ENCODE measurements at places on chromosomes 6 and 20. TPM values are rescaled to one million over a fixed set of nuclear protein-coding genes. Genes with fewer than 3 reads are reported as not detected.
A peak's percentile ranks its signal among the peaks of the same experiment; 100 is the strongest.

DNA sequence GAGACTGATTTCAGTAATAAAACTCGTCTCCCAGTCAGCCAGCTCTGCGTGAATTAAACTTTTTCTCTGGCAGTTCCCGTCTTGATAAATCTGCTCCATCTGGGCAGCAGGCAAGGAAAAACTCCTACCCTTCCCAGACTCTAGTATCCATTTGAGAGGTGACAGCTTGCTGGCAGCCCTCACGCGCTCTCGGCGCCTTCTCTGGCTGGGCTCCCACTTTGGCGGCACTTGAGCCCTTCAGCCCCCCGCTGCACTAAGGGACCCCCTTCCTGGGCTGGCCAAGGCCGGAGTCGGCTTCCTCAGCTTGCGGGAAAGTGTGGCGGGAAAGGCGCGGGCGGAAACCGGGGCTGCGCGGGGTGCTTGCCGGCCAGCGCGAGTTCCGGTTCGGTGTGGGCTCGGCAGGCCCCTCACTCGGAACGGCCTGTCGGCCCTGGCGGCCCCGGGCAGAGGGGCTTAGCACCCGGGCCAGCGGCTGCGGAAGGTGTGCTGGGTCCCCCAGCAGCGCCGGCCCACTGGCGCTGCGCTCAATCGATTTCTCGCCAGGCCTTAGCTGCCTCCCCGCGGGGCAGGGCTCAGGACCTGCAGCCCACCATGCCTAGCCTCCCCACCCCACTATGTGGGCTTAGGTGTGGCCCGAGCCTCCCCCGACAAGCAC lies 21.8 kb upstream of the GMPR start:
- peak; percentile 16 for DNase-seq

- DNase-seq, result no peak
Observed at GRCh38 chr6:21321076-21321475, 272.5 kb upstream of the SOX4 start.

DNA sequence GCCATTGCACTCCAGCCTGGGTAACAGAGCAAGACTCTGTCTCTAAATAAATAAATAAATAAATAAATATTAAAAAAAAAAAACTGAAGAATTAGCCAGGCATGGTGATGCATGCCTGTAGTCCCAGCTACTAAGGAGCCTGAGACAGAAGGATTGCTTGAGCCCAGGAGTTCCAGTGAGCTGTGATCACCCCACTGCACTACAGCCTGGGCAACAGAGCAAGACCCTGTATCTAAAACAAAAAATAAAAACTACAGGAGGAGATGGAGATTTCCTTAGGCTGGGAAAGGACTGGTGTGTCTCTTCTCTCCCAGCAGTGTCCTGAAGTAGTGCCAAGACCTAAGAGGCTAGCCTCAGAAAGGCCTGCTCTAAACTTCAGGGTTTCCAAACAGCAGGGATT lies 8.1 kb upstream of the GTF3C6 start:
- no peak for DNase-seq

- DNase-seq, result no peak
Observed at GRCh38 chr6:169286961-169287360, 33.3 kb upstream of the THBS2 start.

DNA sequence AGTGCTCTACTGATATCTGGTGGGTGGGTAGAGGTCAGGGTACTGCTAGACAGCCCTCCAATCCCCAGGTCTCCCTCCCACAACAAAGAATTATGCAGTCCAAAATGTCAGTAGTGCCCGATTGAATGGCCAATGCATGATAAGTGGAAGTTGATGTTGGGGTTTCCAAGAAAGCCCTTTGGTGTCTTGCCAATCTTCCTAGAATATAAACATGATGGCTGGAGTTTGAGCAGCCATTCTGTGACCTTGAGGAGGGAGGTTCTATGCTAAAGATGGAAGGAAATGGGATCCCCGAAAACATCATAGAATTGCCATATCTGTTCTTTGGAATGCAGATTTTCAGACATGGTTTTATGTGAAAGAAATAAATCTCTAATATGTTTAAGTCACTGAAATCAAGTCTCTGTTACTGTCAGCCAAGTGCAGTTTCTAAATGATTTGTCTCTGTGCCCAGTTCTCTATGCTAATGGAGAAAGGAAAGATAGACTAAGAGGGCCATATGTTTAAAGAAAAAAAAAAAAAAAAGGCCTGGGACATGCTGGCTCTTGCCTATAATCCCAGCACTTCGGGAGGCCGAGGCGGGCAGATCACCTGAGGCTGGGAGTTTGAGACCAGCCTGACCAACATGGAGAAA lies 32.8 kb upstream of the PTPN1 start:
- DNase-seq, result no peak

GRCh38 chr6:79466207-79466834 lies 70.9 kb downstream of the LCA5 start:
- DNase-seq, result no peak

DNA sequence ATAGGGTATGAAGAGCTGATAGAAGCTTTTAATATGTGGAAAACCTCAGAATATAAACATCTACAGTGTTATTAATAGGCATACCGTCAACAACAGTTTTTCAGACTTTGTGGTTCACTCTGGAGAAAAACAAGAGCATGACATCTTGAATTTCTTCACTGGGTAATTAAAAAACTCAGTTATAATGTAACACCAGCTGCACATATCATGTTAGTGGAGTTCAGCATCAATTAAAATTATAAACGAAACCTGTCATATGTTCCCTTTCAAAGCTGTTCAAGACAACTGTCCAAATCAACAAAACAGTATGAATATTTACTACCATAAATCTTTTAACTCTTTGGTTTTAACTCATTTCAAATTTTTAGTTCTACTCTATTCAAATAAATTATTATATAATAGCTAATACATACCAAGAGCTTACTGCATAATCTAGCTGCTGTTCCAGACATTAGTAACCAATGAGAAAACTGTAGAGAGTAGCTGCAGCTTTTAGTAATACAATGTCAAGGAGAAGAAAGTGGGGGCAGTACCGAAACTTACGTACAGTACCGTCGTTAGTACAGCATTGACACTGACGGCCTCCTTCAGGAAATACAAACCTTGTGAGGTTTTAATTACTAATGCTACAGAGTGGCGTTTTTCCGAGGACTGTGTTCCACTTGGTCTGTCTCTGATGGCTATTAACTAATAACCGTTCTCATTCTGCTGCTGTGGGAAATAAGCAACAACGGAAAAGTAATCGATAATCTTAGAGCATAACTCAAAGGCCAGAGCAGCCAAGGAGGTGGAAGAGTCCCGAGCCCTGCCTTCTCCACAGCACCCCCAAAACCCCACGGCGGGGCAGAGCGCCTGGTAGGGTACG lies 532 bp upstream of the PM20D2 start:
- no peak for DNase-seq

DNA sequence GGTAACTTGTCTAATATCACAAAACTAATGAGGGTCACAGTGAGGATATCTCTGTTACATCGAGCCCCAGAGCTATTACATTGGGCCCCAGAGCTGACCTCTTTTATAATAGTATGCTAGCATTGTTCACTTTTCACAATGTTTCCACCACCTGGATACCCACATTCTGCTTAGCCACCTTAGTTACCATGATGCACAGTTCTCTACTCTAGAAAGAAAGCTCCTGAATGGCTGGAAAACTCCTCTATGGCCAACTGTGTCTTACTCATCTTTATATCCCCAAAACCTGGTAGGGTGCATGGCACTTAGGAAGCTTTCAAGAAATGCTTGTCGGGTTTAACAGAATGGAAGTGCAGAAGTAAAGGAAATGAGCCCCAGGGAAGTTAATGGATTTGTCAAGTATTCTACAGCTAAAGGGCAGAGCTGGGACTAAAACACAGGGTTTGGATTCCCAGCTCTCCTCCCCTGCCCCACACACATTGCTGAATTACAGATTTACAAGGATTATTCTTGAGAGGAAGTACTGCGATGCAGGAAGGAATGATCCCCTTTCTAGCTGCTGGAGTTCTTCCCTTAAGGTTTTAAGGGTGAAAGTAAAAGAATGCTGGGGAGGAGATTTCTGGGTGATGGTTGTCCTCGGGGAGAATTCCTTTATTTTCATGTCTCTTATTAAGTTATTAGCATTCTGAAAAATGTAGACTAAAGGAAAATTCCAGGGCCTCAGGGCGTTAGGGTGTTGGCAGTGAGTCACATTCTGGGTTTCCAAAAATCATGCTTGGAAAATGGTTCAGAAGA lies 16.1 kb upstream of the HINT3 start:
- no peak for DNase-seq

DNA sequence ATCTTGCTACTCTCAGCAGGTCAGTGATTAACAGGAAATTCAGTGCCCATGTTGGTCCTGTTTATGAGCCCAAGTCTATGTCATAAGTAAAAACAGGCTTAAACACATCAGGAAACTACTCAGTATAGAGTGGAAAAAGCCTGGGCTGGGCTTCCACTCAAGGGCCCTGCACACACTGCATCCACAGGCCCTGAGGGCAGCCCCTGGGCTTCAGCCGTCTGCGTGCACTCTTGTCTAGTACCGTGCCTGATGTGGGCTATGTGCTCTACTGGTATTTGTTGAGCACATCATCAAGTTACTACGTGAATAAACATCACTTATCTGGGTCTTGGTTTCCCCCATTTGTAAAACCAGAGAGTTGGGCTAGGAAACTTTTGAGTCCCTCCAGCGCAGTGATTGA lies 135.2 kb downstream of the PACRG start:
- DNase-seq, result no peak

- no peak for DNase-seq
Observed at GRCh38 chr6:17240803-17241500, 40.2 kb upstream of the RBM24 start.

GRCh38 chr6:161744211-161745067 lies 470.6 kb upstream of the AGPAT4 start:
- no peak for DNase-seq

DNA sequence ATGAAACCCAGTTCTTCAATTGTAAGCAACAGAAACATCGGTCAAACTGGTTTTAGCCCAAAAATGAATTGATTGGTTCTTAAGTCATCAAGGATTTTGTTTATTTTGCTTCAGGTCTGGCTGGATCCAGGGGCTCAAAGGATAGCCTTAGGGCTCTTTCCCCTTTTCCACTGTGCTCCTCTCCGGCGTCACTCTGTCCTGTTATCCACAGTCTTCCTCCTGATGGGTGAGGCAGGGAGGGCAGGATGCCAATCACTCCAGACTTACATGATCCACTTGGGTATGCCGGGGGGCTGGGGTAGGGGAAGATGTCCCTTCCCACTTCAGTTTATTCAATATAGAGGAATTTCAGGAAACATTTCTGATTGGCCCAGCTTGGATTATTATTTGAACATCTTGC lies 40.0 kb downstream of the PLAGL2 start:
- DNase-seq, result no peak

DNA sequence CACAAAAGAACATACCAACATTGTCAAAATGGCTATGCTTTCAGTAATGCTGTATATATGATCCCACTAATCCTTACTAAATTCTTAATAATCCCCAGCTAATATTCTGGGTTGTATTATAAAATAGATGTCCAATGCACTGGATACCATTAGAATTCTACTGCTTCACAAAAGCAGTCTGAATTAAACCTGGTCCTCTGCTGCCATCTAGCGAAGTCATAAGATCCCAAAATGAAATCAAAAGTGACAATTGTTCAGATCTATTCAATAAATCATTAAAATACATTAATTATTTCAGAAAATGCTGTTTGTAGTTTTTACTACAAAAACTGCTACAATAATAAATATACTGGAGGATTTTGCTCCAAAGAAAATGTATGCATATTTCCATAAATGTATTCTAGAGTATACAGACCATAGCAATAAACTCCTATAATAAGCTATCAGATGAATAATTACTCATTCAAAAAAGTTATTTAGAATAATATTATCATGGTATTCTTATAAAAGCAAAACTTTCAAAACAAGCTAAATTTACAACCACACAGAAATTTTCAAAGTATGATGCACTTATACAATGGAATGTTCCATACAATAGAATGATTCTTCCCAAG lies 92.6 kb downstream of the RNGTT start:
- DNase-seq, result peak; percentile 50

DNA sequence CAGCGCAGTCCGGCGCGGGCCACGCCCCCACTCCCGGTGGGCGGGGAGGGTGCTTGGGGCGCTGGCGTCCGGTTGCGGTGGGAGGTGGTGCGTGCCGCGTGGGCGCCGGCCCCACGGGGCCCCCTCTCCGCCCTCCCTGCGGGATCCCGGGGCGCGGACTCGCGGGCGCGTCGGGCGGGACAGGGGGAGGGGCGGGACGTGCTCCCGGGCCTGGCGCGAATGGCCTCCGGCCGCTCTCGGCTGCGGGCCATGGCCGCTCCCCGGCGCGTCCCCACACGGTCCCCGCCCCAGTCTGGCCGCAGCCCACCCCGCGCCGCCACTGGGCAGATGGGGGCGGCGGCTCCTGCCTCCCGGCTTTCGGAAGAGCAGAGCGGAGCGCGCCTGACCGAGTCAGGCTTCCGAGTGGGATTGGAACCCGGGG lies 771 bp upstream of the PPP1R3G start:
- DNase-seq, result peak; percentile 54

- DNase-seq, result no peak
Observed at GRCh38 chr6:132495604-132496079, 17.3 kb downstream of the STX7 start.

DNA sequence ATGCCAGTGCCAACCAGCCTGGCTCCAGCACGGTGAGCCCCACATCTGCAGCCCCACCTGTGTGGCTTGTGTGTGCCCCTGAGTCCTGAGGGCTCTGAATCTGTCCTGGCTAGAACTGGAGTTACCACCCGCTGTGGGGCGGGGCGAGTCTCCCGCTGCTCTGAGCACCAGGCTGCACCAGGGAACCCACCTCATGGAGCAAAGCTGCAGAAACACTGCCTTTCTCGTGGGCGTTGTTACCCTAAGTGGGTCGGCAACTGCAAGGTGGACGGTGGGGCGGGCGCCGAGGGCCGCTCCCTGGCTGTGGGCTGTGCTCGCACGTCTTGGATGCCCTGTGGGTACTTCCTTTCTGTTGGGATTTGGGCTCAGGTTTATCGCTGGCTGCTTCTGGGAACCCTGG lies 12.7 kb upstream of the ZBTB46 start:
- DNase-seq, result no peak

Gene ULBP3
- 1.8 TPM for total RNA-seq

Gene TCF15
- 0.22 TPM for total RNA-seq

Gene TLDC2
- total RNA-seq, result 29.7 TPM

Gene ZNF184
- 8.6 TPM for total RNA-seq

Gene THBD
- total RNA-seq, result 6.3 TPM

Gene KIF25
- 0.21 TPM for total RNA-seq

Gene SFTA2
- not detected for total RNA-seq

Gene TCEA2
- total RNA-seq, result 11.8 TPM
